GM23338 (cell line): ENCODE measurements at places on chromosomes 1 and 21. TPM values are rescaled to one million over a fixed set of nuclear protein-coding genes. Genes with fewer than 3 reads are reported as not detected.

DNA sequence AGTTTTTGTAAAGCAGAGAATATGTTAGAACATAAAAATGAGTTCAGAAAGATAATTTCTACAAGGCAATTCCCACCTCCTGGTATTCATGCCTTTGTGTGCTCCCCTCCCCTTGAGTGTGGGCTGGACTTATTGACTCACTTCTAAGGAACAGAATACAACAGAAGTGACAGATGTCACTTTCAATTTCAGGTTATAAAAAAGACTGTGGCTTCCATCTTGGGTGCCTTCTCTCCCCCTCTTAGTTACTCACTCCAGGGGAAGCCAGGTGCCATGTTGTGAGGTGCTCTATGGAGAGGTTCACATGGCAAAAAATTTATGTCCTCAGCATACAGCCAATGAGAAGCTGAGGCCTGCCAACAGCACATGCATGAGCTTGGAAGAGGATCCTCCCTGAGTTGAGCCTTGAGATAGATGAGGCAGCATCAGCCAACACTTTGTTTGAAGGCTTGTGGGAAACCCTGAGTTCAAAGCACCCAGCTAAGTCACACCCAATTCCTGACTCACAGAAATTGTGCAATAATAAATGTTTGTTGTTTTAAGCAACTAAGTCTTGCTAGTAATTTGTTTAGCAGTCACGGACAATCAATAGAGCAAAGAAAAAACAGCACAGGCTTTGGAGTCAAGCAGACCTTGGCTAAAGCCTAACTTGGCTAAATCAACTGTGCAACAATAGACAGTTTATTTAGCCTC, 73.5 kb upstream of the NGF start:
- H3K36me3 ChIP-seq = 0 out of 2 replicates have a peak, but pooled peaks cover under 1% of the 10 kb centered on the region
- no peak for DNase-seq
- H3K27ac ChIP-seq = no peak overlapping the region
- H3K4me1 ChIP-seq = no peaks in the 10 kb centered on the region
- H3K4me3 ChIP-seq = no peak overlapping the region

Gene EFNA3
- 13.6 and 14.5 TPM in 2 replicates for total RNA-seq

Gene FGR
- 0.16 and 0.56 TPM in 2 replicates for total RNA-seq

GRCh38 chr1:208048904-208049303, 138.0 kb upstream of the CD34 start:
- no peaks in the 10 kb centered on the region for H3K36me3 ChIP-seq
- H3K27ac ChIP-seq = no peak overlapping the region
- no peaks in the 10 kb centered on the region for H3K4me1 ChIP-seq
- H3K4me3 ChIP-seq = no peak overlapping the region
- no peak for DNase-seq
- H3K27me3 ChIP-seq = no peaks in the 10 kb centered on the region

DNA sequence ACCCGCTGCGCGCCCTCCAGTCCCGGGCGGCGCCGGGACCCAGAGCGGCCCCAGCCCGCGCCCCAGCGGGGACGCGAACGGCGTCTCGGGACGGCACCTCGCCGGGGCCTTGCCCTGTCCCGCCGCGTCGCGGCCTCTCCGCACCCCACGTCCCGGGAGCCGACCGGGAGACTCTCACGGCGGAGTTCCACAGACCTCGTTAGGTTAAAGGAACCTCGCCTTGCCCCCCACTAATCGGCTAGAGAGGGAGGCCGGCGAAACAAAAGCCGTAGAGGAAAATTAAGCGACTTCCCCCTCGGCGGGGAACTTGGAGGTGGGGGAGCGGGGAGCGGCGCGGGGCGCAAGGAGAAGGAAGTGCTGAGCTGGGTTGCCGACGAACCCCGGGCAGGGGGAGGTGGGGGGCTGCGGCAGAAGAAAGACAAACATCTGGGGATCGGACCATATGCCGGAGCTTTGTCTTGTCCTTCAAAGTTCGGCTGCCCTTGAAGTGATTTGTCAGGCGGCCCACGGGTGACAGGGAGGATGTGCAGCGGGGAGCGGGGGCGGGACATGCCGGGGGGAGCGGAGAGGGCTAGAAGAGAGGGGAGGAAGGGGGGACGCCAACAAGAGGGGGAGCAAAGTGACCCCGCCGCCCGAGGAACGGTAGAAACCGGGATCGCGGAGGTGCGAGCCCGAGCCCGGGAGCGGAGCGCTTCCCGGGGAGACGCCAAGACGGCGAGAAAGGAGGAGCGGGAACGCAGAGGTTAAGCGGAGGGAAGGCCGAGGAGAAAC, 120.0 kb upstream of the RRP15 start:
- peak overlapping the region; percentile 78 for H3K4me3 ChIP-seq
- H3K36me3 ChIP-seq = no peaks in the 10 kb centered on the region
- H3K27ac ChIP-seq = no peak overlapping the region
- DNase-seq = peak; percentile 85

- H3K27ac ChIP-seq = no peak overlapping the region
- DNase-seq = no peak
- H3K4me3 ChIP-seq = no peak overlapping the region
- H3K27me3 ChIP-seq = peaks cover 4% of the 10 kb centered on the region; the same call in 1 of the 2 replicates
Observed at GRCh38 chr21:41322496-41323382, 6.1 kb downstream of the FAM3B start.

Gene DNAH14
- total RNA-seq = 41.8 and 55.3 TPM in 2 replicates
